ENCODE measurements at places on chromosomes 3 and 15.

- no peak for DNase-seq
Measured at GRCh38 chr15:32718821-32719716, 1.3 kb downstream of the GREM1 start.

- no peak for DNase-seq
Measured at GRCh38 chr3:15979495-15979894, 181.7 kb upstream of the ANKRD28 start.

- no peak for DNase-seq
Measured at GRCh38 chr15:80423215-80423614, 19.0 kb downstream of the ARNT2 start.

- no peak for DNase-seq
Measured at GRCh38 chr3:134711284-134711683, 60.5 kb upstream of the KY start.

DNA sequence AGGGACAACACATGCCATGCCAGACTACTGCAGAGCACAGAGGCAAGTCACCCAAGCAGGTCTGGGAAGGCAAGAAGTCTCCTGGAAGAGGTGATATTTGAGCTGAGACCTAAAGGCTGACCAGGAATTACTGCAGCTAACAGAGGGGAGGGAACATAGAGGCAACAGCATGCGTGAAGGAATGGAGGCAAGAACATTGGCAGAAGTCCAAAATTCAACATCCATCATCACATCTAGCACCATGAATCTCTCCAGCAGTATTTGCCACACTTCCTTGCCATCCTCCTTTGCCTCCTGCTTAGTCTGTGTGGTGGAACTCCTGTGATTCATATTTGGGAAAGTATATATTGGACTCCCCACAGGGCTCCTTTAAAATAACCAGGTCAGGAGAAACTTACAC is 870 bp upstream of the TSEN2 start:
- DNase-seq = no peak

DNA sequence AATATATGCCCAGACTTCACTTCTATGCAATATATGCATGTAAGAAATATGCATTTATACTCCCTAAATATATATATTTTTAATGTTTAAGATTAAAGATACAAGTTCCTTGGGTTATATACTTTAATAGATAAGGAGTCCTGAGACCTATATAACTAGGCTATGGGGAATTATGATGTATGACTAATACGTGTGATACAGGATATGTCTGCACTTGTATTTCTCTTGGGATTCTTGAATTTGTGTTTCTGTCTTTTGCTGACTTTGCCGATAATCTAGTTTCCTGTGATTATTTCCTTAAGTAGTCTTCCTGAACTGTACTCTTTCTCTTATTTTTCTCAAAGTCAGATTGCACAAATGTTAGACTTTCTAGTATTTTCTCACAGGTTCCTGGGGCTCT is 109.6 kb downstream of the PIK3CB start:
- no peak for DNase-seq

DNA sequence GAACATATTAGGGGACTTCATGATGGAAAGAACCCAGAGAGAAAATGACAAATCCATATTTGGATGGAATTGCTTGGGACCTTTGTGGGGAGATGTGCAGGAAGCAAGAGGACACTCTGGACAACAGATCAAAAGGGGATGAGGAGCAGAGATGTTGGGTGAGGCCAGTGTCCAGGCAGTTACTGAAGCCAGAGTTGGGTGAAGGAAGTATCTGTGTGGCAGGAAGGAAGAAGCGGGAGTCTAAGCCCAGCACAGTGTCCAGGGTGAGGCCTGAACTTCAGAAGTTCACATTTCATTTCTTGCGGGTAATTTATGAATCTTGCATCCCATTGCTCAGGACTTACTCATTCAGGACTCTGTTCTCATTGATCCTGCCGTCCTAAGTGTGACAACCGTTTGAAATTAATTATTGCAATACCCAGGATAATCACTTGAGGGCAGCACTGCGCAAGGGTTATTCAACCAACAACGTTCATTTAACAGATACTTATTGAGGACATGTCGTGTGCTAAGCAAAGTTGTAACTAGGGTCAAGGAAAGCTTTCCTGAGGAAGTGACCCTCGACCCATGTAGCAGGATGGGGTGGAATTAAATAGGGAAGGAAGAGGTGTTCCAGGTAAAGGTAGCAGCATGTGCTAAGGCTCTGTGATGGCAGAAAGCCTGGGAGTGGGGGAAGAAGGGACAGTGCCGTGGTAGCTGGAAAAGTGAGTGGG is 61.3 kb upstream of the CMTM8 start:
- no peak for DNase-seq

GRCh38 chr15:92061511-92062195 is 208.1 kb downstream of the SLCO3A1 start:
- no peak for DNase-seq

- DNase-seq = no peak
Measured at GRCh38 chr3:14121859-14122258, 2.8 kb downstream of the CHCHD4 start.

- DNase-seq = no peak
Measured at GRCh38 chr3:190517687-190518086, 3.8 kb downstream of the IL1RAP start.

GRCh38 chr3:28949580-28949979 is 331.3 kb upstream of the RBMS3 start:
- no peak for DNase-seq

GRCh38 chr3:130428871-130429712 is 83.6 kb downstream of the COL6A5 start:
- no peak for DNase-seq

- no peak for DNase-seq
Measured at GRCh38 chr3:34157491-34157890, 359.1 kb downstream of the PDCD6IP start.

DNA sequence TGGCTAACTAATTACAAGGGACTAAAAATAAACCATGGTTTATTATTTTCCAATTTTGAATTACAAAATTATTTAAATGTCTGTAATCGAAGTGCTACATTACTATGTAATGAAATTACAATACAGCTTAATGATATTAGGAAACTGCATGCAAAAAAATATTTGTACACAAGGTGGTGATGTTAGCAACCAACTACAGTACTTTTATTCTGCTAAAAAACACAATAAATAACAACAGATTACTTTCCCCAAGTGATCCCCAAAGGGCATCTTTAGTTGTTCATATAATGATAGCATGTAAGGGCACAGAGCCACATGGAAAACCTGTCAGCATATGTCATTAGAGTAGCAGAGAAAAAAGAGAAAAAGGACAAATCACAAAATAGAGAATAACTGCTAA is 147.5 kb upstream of the SOX2 start:
- DNase-seq = no peak

DNA sequence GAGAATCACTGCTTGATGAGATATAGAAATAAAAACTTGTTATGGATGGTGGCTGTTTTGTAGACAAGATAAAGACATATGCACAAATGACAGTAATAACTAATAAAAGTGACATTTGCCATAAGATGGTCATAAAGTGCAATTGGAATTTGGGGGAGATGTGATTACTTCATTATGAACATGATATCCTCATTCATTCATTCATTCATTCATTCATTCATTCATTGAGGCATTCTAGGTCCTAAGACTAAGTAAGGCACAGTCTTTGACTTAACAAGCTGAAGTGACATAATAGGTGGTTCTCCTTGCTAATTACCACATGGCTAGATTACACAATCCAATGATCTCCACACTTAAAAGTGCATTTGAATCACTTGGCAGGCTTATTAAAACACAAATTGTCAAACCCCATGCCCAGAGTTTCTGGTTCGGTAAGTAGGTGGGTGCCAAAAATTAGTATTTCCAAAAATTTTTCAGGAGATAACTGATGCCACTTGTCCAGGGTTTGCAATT is 18.9 kb downstream of the RAP2B start:
- no peak for DNase-seq

- DNase-seq = no peak
Measured at GRCh38 chr15:45640616-45641015, 5.8 kb downstream of the SQOR start.

DNA sequence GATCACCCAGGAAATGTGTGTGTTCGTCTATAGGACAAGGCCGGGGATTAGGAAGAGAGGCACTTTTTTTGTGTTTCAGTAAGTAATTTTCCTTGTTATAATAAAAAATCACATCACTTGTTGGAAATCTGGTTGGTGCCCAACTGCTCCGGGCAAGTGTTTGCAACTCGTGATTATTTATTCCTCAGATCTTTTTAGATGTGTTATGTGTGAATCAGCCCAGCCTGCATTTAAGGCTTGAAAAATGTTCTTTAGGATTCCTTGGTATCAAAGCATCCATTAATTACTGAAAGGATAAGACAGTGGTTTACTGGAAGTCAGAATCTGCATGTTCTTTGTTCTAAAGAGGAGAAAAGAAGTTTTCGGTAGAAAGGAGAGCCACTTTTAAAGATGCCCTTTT is 345.6 kb downstream of the FEZF2 start:
- no peak for DNase-seq

GRCh38 chr3:50192124-50192523 is 714 bp downstream of the GNAT1 start:
- no peak for DNase-seq

DNA sequence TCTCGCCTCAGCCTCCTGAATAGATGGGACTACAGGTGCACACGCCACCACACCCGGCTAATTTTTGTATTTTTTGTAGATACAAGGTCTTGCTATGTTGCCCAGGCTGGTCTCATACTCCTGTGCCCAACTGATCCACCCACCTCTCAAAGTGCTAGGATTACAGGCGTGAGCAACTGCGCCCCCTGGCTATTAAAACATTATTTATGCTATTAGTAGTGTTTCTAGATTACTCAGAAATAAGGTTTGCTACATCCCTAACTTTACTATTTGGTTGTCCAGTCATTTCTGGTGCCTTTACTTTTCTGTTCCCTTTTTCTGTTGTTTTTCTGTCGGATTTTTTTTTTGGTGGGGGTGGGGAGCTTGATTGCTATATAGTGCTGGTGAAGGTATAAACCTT is 393.6 kb upstream of the TPM1 start:
- no peak for DNase-seq

- DNase-seq = no peak
Measured at GRCh38 chr3:80526153-80526552, 758.4 kb upstream of the ROBO1 start.

- no peak for DNase-seq
Measured at GRCh38 chr3:145936971-145937370, 224.0 kb downstream of the PLOD2 start.

DNA sequence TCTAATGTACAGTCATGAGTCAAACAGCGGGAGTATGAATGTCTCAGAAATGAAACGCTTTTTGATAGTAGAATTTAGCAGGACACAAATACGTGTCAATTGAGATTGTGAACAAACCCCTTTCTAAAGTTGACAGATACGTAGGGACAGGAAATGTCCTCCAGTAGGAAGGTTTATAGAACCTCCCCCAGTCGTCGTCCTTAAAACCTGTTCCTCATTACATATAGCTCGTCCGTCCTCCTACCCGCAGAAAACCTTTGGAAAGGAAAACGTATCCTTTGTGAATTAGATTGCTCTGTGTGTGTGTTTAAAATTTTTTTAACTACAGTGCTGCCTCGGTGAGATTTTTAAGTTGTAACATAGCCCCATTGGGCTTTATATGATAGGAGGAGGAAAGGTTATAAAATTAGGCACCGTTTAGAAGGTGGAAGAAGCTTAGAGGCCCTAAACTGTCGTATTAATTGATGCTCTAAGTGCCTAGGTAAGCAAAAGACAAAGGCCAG is 4.1 kb downstream of the UBE2E1 start:
- no peak for DNase-seq

- no peak for DNase-seq
Measured at GRCh38 chr3:35760146-35760545, 120.8 kb downstream of the ARPP21 start.

DNA sequence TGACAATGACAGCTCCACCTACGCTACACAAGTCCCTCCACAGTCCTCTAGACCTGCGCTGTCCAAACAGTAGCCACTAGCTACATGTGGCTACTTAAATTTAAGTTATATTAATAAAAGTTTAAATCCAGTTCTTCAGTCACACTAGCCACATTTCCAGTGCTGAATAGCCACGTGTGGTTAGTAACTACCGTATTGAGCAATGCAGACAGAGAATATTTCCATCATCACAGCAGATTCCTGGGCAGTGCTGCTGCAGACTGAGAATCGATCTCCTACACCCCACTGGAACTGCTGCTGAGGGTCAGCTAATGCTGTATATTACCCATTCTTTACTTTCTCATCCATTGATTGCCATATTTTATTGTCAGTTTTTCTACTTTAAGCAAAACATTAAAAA is 40.9 kb downstream of the HDC start:
- DNase-seq = no peak

GRCh38 chr15:86609275-86609674 is 529.6 kb downstream of the AGBL1 start:
- DNase-seq = no peak

GRCh38 chr3:16494814-16495431 is 18.6 kb downstream of the RFTN1 start:
- DNase-seq = no peak

- no peak for DNase-seq
Measured at GRCh38 chr3:78277801-78278200, 1237.9 kb downstream of the ROBO2 start.

GRCh38 chr3:29628795-29629194 is 347.9 kb downstream of the RBMS3 start:
- DNase-seq = no peak

GRCh38 chr3:9087831-9088413 is 124.7 kb upstream of the RAD18 start:
- DNase-seq = no peak

GRCh38 chr15:79824136-79824701 is 72.6 kb downstream of the MTHFS start:
- DNase-seq = no peak

GRCh38 chr3:61452535-61453090 is 108.8 kb upstream of the PTPRG start:
- no peak for DNase-seq

- DNase-seq = no peak
Measured at GRCh38 chr3:122505676-122506075, 9.1 kb downstream of the KPNA1 start.

DNA sequence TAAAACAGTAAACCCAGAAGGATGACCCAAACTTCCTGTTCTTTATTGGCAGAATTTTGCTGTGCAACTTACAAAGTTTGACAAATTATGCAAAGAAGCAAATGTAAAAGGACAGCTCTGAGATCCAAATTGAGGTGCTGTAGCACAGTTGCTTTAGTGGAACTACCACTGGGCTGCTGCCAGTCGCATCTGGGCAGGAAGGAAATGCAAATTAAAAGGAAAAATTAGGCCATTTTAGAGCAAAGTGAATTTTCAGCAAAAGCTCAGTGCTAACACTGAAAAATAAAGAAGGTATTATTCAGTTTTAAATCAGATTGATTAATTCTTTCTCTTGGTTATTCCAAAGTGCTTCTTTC is 104.5 kb downstream of the ZMAT3 start:
- DNase-seq = no peak

GRCh38 chr15:60083318-60083717 is 79.2 kb downstream of the FOXB1 start:
- no peak for DNase-seq
